Endodermal cell (in vitro differentiated cells): ENCODE measurements at places on chromosomes 12 and 14.

- peak overlapping the region; percentile 92 for H3K27ac ChIP-seq
- H3K36me3 ChIP-seq, result peaks cover 18% of the 10 kb centered on the region
- peak overlapping the region; percentile 88 for H3K4me3 ChIP-seq
- no peaks in the 10 kb centered on the region for H3K27me3 ChIP-seq
Observed at GRCh38 chr14:105019861-105020814, 745 bp downstream of the CDCA4 start.

DNA sequence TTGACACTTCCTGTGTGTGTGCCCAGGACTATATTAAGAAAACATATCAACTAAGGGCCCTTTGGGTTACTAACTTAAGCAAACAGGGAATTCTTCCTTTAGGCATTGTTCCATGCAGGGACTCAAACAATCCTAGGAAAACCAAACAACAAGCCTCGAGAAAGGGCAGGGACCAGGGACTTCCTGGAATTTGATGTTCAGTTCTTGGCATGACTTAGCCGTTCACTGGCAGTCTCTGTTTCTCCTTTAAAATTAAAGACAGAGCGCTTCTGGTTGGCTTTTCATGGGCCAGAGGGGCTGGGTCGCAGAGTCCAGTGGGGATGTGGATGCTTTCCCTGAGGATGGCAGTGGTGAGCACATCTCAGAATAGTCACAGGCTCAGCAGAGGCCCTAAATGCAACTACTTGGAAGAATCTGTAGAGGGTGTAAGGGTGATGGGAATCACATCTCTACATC is 35.2 kb downstream of the RNFT2 start:
- H3K4me3 ChIP-seq, result no peak overlapping the region
- no peaks in the 10 kb centered on the region for H3K4me1 ChIP-seq
- no peaks in the 10 kb centered on the region for H3K36me3 ChIP-seq
- H3K27me3 ChIP-seq, result no peaks in the 10 kb centered on the region
- peak; percentile 81 for DNase-seq
- H3K27ac ChIP-seq, result no peak overlapping the region

DNA sequence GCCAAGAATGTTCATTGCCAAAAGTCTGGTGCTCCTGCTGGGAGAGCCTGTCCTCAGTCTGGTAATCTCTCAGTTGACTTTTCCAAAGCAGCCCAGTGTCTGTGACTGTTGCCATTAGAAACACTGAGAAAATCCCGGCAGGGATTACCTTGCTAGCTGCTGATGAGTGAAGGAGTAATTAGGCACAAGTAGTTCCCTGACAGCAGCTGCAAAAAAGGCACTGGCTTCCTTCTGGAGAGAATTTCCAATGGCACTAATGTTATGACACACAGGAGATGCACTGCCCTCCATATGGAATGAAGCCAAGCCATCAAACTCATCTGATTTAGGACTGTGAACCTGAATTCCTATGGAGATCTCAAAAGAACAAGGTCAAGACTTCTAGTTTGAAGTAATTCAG is 1321.2 kb upstream of the SEL1L start:
- H3K4me3 ChIP-seq, result no peak overlapping the region
- no peaks in the 10 kb centered on the region for H3K36me3 ChIP-seq
- peaks cover 4% of the 10 kb centered on the region for H3K4me1 ChIP-seq

GRCh38 chr12:64506955-64507354 is 55.0 kb downstream of the TBK1 start:
- H3K4me1 ChIP-seq, result no peaks in the 10 kb centered on the region
- H3K36me3 ChIP-seq, result peaks cover 8% of the 10 kb centered on the region
- H3K27ac ChIP-seq, result no peak overlapping the region
- no peaks in the 10 kb centered on the region for H3K27me3 ChIP-seq

GRCh38 chr12:8677362-8677761 is 14.7 kb upstream of the MFAP5 start:
- H3K27ac ChIP-seq, result no peak overlapping the region
- H3K27me3 ChIP-seq, result no peaks in the 10 kb centered on the region
- H3K4me1 ChIP-seq, result peaks cover 10% of the 10 kb centered on the region
- no peak overlapping the region for H3K4me3 ChIP-seq
- no peak for DNase-seq
- no peaks in the 10 kb centered on the region for H3K36me3 ChIP-seq

DNA sequence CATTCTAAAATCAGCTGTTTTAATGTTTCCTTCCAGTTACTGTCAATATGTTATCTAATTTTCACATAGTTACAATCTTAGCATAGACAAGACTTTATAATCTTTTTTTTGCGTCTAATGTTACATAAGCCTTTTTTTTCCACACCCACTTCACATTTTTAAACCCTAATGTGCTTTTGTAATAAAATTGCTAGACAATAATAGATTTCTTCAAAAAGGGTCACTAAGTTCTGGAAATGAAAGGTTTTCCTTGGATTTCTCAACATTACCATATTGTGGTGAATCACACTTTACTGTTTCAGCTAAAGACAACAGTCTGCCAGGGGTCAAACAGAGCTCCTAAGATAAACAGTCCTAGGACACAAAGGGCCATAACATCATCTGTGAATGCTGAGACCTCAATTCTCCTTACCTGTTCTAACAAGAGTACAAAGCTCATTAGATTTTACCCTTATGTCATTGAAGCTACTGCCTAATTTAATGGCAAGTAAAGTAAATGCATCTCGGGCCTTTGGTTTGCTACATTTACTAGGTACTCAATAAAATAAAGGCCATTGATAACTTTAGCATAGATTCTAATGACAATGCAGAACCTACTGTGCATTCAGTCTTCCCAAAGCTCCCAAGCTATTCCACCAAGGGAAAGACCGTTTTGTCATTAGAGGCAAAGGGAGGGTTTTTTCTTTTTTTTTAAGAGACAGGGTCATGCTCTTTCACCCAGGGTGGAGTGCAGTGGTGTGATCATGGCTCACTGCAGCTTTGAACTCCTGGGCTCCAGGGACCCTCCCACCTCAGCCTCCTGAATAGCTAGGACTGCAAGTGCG is 111.2 kb upstream of the SLC38A2 start:
- no peaks in the 10 kb centered on the region for H3K36me3 ChIP-seq
- no peak for DNase-seq
- no peak overlapping the region for H3K27ac ChIP-seq
- H3K4me3 ChIP-seq, result no peak overlapping the region
- no peaks in the 10 kb centered on the region for H3K4me1 ChIP-seq
- H3K27me3 ChIP-seq, result no peaks in the 10 kb centered on the region

- H3K4me1 ChIP-seq, result no peaks in the 10 kb centered on the region
- no peak overlapping the region for H3K4me3 ChIP-seq
- H3K27ac ChIP-seq, result no peak overlapping the region
- no peak for DNase-seq
- peaks cover 19% of the 10 kb centered on the region for H3K36me3 ChIP-seq
Observed at GRCh38 chr14:51963286-51963685, 26.1 kb upstream of the RTRAF start.

- no peak for DNase-seq
- peaks cover under 1% of the 10 kb centered on the region for H3K4me1 ChIP-seq
- no peak overlapping the region for H3K4me3 ChIP-seq
- H3K27me3 ChIP-seq, result no peaks in the 10 kb centered on the region
- H3K27ac ChIP-seq, result no peak overlapping the region
Observed at GRCh38 chr14:95167177-95167576, 9.8 kb upstream of the DICER1 start.

GRCh38 chr12:92546635-92547348 is 156.0 kb upstream of the PLEKHG7 start:
- no peak overlapping the region for H3K4me3 ChIP-seq
- no peak overlapping the region for H3K27ac ChIP-seq
- DNase-seq, result no peak
- no peaks in the 10 kb centered on the region for H3K4me1 ChIP-seq

DNA sequence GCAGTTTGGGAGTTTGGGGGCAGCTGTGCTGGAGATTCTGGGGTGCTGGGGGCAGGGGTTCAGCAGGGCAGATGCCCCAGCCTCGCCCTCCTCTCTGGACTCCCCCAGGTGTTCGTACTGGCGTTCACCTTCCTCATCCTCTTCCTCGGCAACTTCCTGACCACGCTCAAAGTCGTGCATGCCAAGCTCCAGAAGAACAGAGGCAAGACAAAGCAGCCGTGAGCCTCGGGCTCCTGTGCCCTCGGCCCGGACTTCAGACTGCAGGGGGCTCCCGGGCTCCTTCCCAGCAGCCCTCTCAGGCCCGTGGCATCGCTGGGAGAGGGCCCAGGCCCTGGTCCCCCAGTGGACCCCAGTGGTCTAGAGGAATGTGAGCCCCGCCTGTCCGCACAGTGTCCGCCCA is 18.0 kb downstream of the RHOF start:
- peaks cover 7% of the 10 kb centered on the region for H3K4me1 ChIP-seq
- no peak for DNase-seq
- H3K27ac ChIP-seq, result no peak overlapping the region
- no peak overlapping the region for H3K4me3 ChIP-seq

- no peak overlapping the region for H3K27ac ChIP-seq
- no peak for DNase-seq
- no peak overlapping the region for H3K4me3 ChIP-seq
- no peaks in the 10 kb centered on the region for H3K4me1 ChIP-seq
Observed at GRCh38 chr12:64395739-64396138, 5.2 kb upstream of the C12orf56 start.

DNA sequence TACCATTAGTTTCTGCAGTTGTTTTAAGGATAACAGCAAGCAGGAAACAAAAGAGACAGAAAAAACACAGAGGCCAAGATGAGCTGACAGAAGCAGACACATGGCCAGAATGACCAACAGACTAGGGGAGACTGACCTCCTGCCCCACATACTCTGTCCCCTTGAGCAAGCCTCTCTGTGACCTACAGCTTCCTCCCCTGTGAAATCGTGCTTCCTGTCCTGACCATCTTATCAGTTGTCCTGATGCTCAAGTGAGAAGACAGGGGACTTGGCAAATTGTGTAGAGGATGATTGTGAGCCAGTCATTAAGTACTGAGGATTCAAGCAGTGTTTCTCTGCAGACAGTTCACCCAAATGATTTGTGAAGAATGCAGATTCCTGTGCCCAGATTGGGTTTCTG is 229.0 kb downstream of the SLC41A2 start:
- H3K36me3 ChIP-seq, result no peaks in the 10 kb centered on the region
- no peaks in the 10 kb centered on the region for H3K27me3 ChIP-seq
- no peaks in the 10 kb centered on the region for H3K4me1 ChIP-seq
- DNase-seq, result no peak
- H3K4me3 ChIP-seq, result no peak overlapping the region

- H3K27me3 ChIP-seq, result no peaks in the 10 kb centered on the region
- no peak overlapping the region for H3K4me3 ChIP-seq
- H3K4me1 ChIP-seq, result peaks cover 8% of the 10 kb centered on the region
Observed at GRCh38 chr14:66920196-66920595, 269.0 kb upstream of the GARIN2 start.

DNA sequence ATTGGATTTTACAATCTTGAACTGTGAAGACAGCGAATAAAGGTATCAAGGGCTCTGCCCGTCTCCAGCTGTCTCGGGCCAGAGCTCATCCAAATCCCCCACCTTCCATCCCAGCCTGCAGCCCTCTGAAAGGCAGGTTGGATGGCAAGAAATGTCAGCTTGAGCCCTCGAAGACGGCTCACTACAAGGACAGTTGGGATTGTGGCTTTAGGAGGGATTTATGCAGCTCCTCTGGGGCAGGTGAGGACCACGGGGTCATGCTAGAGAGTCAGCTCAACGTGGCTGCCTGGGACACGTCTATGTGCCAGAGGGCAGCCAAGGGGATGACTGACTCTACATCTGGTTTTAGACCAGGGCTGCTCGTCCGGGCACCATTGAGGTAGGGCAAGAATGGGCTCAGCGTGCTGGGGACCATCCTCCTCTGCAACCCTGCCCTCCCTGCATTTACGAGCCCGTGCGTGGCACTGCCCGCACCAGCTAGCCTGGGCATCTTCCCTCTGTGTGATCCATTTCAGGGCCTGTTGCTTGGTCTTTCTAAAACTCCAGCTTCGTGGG is 16.2 kb downstream of the MVK start:
- H3K4me1 ChIP-seq, result no peaks in the 10 kb centered on the region
- H3K27me3 ChIP-seq, result no peaks in the 10 kb centered on the region
- no peak overlapping the region for H3K27ac ChIP-seq
- no peak overlapping the region for H3K4me3 ChIP-seq
